HFFc6 (cell line): ENCODE measurements at places on chromosomes 4 and X.

DNA sequence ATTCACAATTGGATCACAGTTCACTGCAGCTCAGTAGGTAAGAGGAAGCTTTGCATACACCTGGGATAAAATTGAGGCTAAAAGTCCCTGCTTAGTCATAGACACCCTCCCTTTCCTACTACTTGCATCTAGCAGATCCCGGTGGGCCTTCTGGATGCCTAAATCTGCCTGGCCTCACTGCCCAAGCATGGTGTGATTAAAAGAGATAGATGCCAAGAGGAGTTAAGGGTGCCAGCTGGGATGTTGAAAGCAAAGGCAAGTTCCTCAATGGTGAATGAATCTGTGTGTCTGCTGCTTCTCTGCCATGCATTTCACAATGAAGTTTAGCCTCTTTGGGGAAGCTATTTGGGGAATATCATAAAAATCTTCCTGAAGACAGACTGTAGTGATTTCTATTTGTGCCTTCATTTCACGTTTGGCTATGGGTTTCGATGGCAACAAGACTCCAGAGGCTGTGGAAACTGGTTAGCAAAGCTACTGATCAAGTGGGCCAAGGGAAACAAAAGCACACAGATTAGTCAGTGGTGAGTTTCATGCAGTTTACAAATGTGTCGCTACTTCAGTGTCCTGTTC lies 534.0 kb downstream of the ANKRD50 start:
- no peak for DNase-seq

DNA sequence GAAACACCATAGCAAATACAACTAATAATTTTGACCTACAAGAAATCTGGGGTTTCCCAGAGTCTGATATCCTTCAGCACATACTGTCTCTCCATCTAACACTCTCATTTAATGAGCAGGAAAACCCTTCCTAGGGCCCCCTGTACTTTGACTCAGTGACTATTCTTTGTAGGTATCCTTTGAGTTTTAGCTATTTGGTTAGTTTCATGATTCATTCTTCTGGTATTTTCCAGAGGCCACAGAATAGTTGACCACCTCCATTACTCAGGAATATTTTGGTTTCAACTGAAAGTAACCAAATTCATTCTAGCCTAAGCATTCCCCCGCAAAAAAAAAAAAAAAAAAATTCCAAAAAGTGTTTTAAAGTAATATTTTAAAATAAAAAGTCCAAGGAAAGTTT lies 140.0 kb downstream of the IDS start:
- DNase-seq, result no peak

- no peak for DNase-seq
These were observed 884.0 kb upstream of the INTU start for GRCh38 chr4:126748736-126749135.

DNA sequence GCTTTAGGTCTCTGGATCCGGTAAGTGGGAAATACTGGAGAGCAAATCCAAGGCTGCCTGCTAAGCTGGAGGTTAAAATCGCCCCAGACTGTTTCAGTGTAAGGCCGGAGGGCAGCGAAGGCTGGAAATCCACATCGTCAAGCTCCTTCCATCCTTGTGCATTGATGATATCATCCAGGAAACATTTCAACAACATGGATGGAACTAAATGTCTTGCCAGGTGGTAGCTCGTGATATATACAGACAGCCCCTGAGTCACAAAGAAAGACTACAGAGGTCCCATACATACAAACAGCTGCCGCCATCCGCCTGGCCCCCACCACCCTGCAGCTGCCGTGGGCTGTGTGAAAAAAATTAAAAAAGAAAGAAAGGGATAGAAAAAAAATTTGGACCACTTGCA lies 148.9 kb upstream of the RBPJ start:
- DNase-seq, result peak; percentile 68

DNA sequence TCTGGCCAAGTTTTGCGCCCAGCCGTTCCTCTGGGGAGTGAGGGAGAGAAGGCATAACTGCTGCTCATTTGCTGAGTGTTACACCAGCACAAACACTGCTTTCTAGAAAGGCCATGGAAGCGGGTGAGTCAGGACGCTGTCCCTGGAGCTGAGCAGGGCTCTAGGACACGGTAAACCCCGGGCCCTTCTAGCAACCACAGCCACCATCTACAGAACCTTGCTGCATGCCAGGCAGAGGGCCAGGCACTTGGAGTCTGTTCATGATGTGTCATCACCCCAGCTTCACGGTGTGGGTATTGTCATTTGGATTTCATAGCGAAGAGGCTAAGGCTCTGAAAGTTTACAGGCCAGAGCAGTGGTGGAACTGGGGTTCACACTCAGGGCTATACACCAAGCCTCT lies 31.8 kb upstream of the C4orf50 start:
- no peak for DNase-seq

- DNase-seq, result no peak
These were observed 25.4 kb upstream of the GNRHR start for GRCh38 chr4:67779631-67780030.

DNA sequence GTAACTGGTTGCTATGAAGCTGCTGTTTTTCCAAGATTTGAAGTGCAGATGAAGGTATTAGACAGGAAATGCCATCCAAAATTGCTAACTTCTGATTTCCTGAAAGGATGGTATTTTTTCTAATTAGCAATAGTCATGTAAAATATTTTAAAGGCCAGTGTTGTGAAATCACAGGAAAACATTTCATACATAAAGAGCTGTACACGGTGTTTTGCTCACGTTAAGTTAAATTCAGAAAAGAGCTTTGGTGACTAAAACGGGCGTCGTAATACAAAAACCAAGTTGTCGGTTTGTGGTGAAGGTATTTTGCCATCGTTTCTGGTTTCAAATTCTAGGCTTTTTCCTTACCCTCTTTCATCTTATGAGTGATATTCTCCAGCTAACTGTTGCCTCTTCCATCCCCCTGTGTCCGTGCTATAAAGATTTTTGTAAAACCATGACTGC lies 39.8 kb downstream of the AFF1 start:
- peak; percentile 48 for DNase-seq

DNA sequence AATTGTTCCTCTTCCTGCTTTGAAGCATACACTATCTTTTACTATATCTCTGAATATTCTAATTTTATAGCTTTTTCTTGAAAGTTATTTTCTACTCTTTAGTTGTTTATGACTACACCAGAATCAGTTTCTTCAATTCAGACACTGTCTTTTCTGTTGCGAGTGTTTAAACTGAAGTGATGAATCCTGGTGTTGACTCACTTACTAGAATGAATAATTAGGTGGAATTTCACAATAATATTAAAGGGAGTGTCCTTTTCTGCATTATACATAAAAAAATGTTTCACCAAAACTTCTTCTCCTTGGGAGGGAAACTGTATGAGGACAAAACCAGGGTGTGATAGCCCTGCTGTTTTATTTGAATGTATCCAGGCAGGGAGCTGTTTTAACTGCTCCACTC lies 1383.1 kb downstream of the C4orf33 start:
- DNase-seq, result peak; percentile 31

- DNase-seq, result no peak
These were observed 48.1 kb downstream of the FNIP2 start for GRCh38 chr4:158816955-158817354.

- no peak for DNase-seq
These were observed 61.5 kb upstream of the EXOC1L start for GRCh38 chr4:55758066-55758465.

DNA sequence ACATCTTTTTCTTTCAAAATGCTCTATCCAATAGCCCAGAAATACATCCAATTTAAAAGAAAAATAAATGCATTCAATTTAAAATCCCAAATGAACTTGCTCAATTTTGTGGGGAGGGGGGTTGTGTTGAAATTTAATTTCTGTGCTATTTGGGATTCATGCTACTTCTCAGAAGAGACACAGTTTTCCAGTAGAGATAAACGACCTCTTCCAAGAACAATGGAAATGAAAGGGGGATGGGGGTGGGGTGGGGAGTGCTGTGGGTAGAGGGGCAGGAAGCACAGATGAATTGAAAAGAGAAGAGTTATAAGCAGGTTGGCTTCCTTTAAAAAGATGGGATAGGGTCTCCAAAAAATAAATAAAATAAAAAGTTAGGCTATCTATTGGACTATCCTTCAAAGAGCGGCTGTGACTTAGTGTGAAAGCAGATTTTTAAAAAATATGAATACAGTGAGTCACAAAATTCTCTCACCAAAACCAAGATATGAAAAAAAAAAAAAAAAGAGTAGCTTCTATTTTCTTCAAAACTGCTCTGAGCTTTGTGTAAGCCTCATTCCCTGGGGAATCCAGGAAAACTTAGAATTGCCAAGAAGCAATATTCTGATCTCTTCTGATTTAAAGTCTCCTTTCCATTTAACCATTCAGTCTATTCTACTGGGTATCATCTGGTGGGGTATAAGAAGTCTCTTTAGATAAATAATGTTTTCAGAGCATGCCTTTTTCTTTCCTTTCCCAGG lies 324.3 kb downstream of the PTTG2 start:
- DNase-seq, result no peak

DNA sequence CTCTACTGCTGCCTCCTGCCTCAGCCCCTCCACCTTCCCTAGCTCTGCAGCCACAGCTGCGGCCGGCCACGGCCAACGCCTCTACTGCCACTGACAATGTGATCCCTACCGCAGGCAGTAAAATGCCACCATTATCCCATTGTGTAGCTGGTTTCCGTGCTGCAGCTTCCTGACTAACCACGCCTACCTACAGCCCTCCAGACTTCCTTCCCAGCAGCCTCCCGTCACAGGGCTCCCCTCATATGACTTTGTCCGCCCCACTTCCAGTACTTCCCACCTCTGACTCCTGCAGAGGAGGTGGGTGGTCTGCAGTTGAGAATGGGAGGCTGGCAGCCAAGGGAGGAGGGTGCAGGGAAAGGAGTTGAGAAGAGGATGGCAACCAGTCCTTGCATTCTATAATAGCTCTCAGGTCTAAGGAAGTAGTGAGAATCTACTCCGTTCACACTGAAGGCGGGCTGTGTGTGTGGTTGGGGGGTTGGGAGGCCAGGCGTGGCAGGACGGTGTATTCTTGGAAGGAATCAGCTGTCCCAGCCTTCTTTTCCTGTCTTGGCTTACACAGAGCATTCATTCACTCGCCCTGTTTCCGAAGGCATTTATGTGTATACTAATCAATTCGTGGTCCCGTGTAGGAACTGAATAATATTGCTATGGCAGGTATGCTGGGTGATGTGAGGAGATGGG lies 33.1 kb upstream of the USP51 start:
- DNase-seq, result no peak

DNA sequence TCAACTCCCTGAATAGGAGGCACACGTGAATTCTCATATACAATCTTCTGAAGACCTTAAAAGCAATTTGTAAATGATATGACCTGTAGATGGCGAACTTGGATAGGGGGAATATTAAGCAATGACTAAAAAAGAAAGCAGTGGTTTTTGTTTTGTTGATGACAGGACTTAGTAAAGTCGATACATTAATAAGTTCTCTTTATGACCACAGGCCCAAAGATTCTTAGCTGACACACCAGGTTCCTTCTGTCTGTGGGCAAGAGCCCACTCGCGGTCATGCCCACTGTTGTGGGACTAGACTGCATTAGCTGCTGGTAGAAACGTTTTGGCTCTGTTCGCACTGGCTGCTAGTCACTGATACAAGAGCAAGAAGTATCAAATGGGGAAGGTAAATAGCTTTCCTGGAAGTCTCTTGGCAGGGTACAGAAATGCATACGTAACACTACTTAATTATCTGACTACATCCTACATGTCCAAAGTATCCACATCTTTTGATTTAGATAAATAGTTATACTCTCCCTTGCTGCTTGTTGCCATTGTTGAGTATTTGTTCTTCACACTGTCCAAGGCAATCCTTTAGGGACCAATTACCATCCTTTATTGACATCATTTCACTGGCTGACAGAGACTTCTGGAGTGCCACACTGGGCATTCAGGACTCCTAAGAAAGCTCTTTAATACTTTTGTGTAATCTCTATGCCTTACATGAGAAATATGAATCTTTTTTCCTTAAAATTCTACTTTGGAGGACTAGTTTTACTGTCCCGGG lies 31.0 kb downstream of the ALPK1 start:
- peak; percentile 58 for DNase-seq

GRCh38 chrX:55490974-55491373 lies 1.3 kb upstream of the USP51 start:
- DNase-seq, result no peak

DNA sequence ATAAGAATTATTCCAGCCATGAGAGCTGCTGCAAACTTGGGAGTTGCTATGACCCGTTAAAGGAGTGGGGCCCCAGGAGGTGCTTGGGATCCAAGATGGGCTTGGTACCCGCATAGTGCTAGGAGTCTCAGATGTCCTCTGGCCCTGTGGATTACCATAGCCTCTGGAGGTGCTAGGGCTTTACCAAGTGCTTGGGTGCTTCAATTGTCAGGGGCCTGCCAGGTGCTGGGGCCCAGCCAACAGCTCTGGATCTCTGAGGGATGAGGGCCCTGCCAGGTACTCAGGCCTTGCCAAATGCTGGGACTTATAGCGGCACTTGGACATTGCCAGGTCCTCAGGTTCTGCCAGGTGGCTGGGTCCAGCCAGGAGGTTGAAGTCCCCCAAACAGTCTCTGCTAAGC lies 32.0 kb upstream of the USP51 start:
- DNase-seq, result no peak

DNA sequence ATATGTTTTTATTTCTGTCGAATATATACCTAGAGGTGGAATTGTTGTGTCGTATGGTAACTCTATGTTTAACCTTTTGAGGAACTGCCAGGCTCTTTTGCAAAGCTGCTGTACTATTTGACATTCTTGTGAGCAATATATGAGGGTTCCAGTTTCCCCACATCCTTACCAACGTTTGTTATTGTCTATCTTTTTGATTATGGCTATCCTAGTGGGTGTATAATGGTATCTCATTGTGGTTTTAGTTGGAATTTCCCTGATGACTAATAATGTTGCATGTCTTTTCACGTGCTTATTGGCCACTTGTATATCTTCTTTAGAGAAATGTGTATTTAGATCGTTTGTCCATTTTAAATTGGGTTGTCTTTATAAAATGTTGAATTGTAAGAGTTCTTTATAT lies 24.5 kb downstream of the REPS2 start:
- no peak for DNase-seq
